ENCODE measurements at places on chromosomes 7 and 10. TPM values are rescaled to one million over a fixed set of nuclear protein-coding genes. Genes with fewer than 3 reads are reported as not detected.
A peak's percentile ranks its signal among the peaks of the same experiment; 100 is the strongest.

GRCh38 chr7:140551355-140552239 lies 72.3 kb upstream of the MKRN1 start:
- DNase-seq, result no peak

- peak; percentile 90 for DNase-seq
Observed at GRCh38 chr10:48496831-48497779, 107.8 kb downstream of the ARHGAP22 start.

DNA sequence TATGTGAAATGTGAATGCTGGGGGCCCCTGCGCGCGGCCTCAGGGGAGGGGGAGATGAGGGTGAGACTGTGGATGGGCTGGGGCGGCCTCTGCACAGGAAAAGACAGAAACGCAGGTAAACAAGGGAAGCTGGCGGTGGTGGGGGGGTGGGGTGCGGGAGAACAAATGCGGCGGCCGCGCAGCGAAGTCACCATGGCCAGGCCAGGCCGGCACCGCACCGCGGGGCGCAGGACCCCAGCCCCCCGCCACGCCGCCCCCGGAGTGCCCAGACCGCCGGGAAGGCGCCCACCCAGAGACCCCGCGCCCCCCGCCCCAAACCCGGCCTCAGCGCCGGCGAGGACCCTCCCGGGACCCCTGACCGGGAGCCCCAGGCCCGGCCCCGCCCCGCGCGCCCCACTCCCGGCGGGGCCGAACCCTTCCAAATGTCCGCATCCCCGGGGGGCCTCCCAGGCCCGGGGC lies 14.5 kb upstream of the DNAAF5 start:
- no peak for DNase-seq

- DNase-seq, result no peak
Observed at GRCh38 chr7:104112623-104113022, 95.2 kb downstream of the ORC5 start.

GRCh38 chr10:131983780-131984179 lies 2.1 kb upstream of the BNIP3 start:
- peak; percentile 93 for DNase-seq

DNA sequence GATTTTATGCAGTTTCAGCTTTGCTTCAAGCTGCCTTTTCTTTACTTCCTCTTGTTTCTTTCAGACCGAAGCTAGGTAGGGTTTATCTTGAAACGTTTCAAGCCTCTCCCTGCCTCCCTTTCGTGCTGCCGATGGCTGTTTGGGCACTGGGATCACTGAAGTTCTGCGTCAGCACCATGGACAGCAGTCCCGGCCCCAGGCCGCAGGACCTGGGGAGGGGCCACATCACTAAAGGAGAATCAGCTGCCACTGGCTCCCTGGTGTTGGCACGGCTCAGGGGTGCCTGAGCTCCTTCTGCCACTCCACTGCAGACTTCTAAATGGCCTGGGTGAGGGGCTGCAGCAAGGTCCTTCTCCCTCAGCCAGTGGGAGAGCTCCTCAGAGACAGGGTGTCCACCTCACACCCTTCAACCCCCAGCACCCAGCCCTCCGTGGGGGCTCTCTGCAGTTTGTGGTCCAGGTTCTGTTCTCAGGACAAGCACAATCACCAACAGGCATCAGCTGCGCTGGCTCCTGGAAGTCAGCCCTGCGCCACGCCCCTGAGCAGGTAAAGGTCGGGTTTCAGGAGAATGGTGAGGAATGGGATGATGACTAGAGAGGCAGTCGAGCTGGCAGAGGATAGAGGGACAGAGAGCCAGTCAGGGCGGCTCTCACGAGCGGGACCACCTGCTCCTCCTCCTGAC lies 387.2 kb downstream of the TCERG1L start:
- no peak for DNase-seq

DNA sequence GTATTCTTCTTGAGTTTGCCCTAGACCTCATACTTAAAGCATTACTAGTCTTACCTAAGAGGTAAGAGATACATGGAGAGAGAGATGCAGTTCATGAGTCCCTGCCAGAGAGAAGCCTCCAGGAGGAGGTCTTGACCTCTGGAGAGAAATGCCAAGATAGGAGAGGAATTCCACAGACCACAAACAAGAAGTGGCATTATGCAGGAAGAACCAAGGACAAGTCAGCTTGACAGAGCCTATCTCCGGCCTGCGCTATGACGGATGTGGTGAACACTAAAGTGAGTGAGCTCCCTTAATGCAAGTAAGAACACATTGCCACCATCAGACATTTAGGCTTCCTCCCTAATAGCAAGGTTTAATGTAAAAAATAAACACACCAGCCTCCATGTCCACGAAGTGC lies 27.9 kb upstream of the COL1A2 start:
- DNase-seq, result peak; percentile 18

GRCh38 chr7:116365797-116366196 lies 133.7 kb upstream of the CAV2 start:
- DNase-seq, result no peak

GRCh38 chr7:42805601-42806000 lies 106.3 kb downstream of the C7orf25 start:
- no peak for DNase-seq

GRCh38 chr10:124387078-124387874 lies 31.4 kb downstream of the OAT start:
- no peak for DNase-seq

GRCh38 chr10:101896225-101896877 lies 52.8 kb upstream of the KCNIP2 start:
- DNase-seq, result peak; percentile 24

DNA sequence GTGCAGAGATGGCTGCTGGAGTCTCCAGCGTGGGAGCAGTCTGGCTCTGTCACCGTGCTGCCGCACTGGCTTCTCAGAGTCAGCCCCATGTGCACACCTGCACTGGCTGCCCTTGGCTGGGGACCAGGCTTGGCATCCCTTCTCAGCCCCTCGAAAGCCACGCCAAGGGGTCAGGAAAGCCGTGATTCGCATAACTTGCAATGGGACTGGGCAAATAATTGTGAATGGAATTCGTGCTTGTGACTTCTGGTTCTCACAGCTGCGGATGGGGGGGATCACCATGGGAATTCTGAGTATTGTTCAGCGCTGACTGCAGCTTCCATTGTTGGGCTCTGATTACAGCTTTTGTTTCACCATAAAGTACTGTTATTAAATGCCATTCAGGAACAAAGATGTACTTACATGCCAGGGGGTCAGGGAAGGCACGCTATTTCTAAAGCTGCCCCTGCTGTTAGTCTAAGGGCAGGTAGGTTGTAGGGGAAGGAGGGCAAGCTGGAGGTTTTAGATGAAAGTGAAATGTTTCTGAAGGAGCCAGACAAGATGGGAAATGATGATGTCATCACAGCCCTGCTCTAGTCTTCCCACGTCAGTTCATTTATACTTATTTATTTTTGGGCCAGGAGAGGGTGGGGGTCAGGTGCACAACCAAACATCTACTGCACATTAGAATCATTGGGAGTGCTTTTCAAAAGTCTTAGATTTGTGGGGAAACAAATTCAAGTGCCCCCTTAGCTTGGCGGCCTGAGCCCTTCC lies 5.8 kb upstream of the PLEKHA1 start:
- DNase-seq, result no peak

DNA sequence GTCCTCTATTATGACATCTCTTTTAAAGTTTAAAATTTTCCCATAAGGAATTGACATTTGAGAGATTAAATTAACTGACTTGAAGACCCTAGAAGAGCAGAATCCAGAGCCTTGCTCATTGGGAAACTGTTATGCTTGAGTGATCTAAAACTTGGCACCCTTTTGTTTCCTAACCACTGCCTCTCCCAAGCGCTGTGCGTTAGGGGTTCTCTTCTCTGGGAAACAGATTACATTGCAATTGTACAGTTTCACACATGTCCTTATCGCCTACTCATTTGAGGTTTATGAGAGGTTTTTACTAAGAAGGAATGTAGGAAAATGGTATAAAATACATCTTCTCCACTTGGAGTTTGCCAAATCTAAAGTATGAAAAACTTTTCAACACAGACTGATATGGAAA lies 126.8 kb upstream of the AMPH start:
- DNase-seq, result no peak

GRCh38 chr7:75925717-75926435 lies 10.9 kb downstream of the POR start:
- DNase-seq, result no peak

DNA sequence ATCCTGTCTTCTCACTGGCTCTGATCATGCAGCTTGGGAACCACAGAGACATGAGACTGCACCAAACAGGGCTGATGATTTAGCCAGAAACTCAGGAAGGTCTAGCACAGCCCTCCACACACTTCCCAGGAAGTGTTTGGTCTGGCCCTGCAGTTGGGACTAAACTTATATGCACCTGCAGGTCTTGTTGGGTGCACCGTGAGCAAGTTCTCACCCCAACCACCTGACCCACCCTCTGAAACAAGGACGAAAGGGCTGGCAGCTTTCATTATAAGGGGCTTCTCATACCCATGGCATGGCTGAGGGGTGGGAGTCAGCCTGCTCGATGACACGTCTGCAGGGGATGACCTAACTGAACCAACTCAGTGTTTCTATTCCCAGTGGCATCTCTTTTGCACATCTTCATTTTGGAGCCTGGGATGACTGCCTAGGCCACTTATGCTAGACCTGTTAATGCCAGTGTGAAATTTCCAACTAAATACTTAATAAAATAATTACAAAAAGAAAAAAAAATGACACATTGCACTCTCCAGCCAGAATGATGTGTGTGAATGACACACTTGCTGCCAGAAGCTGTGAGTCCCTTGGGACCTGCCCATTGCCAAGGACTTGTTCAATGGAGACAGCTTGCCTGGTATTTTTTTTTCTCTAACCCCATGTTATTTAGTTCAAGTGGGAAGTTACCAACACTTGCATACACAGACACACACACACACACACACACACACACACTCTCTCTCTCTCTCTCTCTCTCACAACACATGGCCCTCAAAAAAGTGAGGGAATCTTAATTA lies 102.6 kb downstream of the NEURL1 start:
- peak; percentile 44 for DNase-seq

DNA sequence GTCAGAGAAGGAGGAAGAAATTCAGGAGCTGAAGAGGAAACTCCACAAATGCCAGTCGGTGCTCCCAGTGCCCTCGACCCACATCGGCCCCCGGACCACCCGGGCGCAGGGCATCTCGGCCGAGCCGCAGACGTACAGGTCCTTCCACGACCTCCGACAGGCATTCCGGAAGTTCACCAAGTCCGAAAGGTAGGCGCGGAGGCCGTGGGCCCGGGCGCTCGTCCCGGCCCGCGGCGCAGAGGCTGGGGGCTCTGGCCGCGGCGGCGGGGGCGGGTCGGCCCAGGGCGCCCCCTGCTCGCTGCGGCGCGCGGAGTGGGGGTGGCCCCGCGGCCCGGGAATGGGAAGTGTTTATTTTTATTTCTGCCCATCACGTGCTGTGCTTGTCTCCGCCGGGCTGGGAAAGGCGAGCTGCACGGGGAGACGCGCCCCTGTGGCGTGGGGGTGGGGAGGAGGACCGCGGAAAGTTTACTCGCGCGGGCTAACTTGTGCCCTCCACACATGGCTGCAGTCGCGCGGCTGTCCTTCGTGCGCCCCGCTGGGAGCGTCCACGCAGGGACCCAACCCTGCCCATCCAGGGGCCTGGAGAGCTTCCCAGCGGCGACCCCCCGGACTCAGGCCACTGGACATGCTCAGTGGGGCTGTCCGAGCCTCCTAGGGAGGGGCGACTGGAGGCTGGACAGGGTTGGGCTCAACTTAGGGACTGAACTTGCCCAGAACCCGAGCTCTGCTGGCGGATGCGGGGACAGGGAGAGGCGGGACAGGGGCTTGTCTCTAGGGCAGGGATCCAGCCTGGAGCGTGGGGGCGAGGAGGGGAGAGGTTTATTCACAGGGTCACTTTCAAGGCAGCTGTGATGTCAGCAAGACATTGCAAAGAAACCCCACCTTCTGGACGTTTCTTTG lies 82.6 kb upstream of the PRKG1 start:
- peak; percentile 79 for DNase-seq

DNA sequence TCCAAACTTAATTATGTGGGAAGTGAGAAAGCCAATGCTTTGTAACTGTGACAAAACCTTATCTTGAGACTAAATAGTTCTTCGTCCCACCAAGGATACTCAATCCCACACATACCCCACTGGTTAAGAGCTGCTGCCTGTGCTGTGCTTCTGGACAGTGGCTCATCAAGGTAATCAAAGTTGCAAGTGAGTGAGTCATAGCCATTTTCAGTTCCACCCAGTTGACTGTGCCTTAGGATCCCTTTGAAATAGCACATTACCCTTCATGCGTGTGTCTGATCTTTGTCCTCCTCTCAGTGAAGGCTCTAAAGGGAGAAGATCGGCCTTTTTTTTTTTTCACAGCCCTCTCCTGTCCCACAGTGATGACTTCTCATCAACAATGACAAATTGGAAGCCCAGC lies 706.0 kb upstream of the AUTS2 start:
- DNase-seq, result peak; percentile 0

GRCh38 chr10:129105266-129105665 lies 361.8 kb upstream of the MGMT start:
- DNase-seq, result peak; percentile 4

GRCh38 chr7:80537091-80537490 lies 25.2 kb upstream of the GNAT3 start:
- DNase-seq, result no peak

GRCh38 chr7:22348379-22348778 lies 8.6 kb downstream of the RAPGEF5 start:
- DNase-seq, result peak; percentile 36

DNA sequence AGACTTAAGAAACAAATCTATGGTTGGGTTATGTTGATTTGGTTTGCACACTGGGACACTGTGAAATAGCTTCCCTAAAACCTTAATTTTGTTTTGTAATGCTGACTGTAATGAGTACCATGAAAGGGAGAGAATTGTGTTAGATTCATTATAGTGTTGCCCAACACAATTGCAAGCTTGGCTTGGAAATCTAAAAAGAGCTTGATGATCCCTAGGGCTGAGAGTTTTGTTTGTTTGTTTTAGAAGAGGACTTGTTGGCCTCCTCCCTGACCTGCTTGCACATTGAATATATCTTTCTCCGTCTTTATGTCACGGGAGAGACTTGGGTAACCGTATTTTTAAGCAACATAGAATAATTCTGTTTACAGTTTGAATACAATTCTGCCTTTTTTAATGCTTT lies 410.1 kb downstream of the ARL4A start:
- no peak for DNase-seq

DNA sequence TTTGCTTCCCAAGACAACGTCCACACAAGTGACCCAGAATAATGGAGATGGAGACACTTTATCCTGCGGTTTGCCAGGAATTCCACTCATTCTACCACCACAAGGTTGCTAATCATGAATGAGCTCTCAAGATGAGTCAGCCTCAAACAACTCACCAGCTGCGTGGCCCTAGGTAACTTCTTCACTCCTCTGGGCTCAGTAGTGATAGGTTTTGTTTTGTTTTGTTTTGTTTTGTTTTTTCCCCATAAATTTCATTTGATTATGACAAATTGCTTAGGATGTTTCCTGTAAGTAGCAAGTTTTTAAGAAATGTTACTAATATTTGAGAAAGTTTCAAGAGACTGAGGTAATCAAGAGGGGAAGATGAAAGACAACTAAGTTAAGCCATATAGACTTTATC lies 286.8 kb downstream of the PARD3 start:
- peak; percentile 94 for DNase-seq

The TMEM178B gene
- 0.25 TPM for total RNA-seq

The SLC26A3 gene
- total RNA-seq, result not detected

The ELOVL3 gene
- total RNA-seq, result not detected

The STMP1 gene
- 16.9 TPM for total RNA-seq

The PRRT4 gene
- not detected for total RNA-seq

The PTPRE gene
- 2.7 TPM for total RNA-seq
